ENCODE measurements at places on chromosomes 3 and 15.
A peak's percentile ranks its signal among the peaks of the same experiment; 100 is the strongest.

DNA sequence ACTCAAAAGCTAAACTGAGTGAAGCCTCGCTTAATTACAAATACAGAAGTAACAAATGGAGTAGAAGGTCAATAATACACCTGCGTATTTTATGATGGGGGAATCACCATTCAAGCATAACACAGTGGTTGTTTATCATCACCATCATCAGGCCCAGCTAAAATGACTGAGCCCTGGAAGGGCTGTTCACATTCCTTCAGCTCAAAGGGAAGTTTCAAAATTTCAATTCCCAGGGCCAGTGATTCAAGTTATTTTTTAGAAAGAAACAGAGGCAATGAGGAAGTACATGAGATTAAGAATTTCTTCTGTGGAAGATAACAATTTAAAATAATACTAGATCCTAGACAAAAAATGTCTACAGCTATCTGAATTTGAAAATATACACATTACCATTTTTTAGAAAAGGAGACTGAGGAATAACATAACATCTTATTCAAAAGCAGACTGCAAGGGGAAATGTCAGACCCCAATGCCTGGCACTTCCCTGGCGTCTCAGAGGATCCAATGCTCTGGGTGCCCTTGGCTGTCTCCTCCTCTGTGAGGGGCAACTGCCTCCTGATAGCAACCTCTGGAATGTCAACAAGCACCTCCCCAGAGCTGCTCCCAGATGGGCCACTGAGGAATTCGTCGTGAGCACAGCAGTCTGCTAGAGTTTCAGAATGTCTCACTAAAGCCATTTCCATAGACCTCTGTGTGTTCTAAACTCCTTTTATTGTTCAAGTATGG, 22.8 kb downstream of the EHD4 start:
- DNase-seq = no peak

- no peak for DNase-seq
These were observed 1146.8 kb downstream of the TUSC7 start for GRCh38 chr3:117856354-117856753.

DNA sequence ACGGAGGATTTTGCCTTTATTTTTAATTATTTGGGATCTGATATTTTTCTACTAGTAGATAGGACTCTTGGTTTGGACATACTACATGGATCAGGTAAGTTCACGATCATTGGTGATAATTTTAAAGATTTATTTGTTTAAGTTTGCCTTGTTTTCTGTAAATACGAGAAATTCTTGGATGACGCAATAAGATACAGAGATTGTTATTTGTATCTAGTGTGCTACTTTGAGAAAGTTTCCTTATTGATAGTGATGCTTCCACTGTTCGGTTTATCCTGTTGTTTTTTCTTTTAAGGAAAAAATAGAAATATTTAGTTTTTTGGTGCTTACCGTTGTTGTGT, 577 bp downstream of the CHD2 start:
- no peak for DNase-seq

- DNase-seq = no peak
These were observed 173.5 kb downstream of the ZIC1 start for GRCh38 chr3:147582642-147583041.

- no peak for DNase-seq
These were observed 659.4 kb upstream of the NAALADL2 start for GRCh38 chr3:174199696-174200095.

DNA sequence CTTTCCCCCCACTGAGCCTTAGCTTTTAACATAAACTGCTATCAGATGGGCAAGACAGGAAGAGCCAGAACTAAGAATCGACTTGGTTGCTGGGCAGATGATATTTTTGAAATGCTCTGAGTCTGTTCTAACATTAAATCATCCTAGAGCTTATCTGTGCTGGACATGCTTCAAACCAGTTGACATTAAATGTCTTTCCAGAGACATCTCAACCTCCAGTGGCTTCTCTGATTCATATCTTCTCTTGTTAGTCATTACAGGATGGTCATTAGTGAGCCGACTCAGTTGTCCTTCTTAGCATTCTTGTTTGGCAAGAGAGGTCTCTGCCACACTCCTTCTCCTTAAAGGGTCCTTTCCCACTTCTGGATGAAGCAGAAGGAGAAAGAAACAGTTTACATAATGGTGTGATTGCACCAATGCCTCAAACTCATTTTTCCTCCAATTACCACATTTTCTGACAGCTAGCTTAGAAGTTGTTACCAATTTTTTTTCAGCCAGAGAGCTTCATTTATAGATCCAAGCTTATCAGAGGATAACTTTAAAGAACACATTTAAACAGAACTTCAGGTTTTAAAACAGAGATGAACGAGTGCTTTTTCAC, 21.7 kb upstream of the SYN2 start:
- DNase-seq = no peak

DNA sequence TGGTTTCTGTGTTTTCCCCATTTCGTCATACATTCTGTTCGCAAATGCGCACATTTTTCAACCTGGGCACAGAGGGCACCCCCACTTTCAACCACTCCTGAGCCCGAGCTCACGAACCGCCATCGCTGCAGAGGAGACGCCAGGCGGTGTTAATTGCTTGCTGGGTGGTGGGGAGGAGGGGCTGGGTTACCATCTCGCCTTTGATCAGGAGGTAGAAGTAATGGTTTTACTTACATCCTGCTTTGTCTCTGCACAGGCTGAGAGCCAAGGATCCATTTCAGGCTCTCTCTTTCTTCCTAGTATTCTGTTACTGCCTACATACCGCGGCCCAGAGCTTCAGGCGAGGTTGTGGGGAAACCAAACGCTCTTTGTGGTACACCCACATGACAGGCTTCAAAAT, 177.3 kb upstream of the WNT5A start:
- DNase-seq = no peak

- no peak for DNase-seq
These were observed 121.2 kb upstream of the CTDSPL start for GRCh38 chr3:37740471-37740870.

GRCh38 chr15:59354417-59355031, 18.1 kb downstream of the MYO1E start:
- no peak for DNase-seq

DNA sequence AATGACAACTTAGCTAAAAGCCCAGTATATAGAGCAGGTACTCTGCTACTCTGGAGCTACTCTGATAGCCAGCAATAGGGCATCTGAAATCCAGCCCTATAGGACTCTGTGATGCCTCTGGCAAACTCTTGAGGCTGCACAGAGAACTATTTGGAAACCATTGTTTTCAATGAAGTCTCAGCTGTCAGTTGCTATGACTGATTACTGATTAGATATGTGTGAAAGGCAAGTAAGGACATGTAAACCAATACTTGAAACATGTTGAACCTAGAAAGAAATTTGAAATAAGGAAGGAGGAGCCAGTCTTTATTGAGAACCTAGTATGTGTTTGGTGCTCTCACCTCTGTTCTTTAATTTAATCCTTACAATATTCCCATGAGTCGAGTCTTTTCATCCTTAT, 40.2 kb upstream of the CRTC3 start:
- DNase-seq = no peak

- DNase-seq = no peak
These were observed 98.2 kb downstream of the NR2F2 start for GRCh38 chr15:96428742-96429141.

DNA sequence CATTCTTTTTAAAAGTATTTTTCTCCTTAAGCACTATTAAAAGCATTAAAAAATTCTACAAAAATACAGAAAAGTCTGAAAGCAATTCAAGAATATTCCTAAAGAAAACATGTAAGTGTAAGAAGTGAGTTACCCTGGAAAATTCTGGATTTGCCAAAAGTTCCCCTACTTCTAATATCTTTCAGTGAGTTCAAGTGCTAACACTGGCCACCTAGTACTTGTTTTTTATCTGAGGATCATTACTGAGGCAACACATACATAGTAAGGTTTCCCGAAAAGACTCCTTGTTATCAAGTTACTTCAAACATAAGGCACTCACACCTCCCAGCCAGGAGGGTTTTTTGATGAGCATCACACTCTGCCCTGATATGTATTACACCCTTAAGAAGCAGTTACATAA, 158.4 kb downstream of the TIGIT start:
- peak; percentile 20 for DNase-seq

GRCh38 chr15:100340721-100341238, 995 bp downstream of the ADAMTS17 start:
- no peak for DNase-seq

- no peak for DNase-seq
These were observed 46.8 kb downstream of the DNAJC13 start for GRCh38 chr3:132464066-132464465.

Data from OCI-LY7 (cell line).